ENCODE measurements at places on chromosomes 1 and 21. TPM values are rescaled to one million over a fixed set of nuclear protein-coding genes. Genes with fewer than 3 reads are reported as not detected.

DNA sequence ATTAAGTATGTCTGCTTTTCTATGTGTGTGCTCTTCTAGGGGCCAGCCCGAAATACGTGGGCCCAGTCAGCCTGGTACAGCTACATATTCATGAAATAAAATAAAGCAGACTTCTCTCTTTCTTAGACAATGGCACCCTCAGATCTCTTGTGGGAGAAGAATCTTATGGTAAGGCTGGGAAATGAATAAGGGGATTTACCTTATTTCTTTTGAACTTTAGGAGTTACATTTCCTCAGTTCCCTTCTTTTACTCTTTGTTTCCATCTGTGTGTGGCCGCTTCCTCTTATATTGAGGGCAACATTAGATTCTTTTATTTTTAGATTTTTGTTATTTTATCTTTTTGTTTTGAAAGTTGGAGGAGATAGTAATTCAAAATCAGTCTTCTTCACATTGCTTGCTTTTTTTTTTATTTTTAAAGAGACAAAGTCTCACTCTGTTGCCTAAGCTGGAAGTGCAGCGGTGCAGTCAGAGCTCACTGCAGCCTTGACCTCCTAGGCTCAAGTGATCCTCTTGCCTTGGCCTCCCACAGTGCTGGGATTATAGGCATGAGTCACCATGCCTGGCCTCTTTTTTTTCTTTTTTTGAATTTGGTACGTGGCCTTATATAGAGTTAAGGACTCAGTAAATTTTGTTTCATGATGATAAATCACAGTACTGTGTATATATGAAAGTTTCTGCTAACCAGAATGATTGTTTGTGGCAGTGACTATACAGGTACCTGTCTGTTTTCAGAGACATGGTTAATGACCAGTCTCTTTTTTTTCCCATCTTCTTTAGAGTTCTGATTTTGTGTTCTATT is 9.1 kb downstream of the LAMC1 start:
- H3K4me1 ChIP-seq, result no peaks in the 10 kb centered on the region
- H3K27me3 ChIP-seq, result peaks cover 5% of the 10 kb centered on the region
- H3K4me3 ChIP-seq, result no peak overlapping the region
- no peak for DNase-seq
- H3K27ac ChIP-seq, result no peak overlapping the region

DNA sequence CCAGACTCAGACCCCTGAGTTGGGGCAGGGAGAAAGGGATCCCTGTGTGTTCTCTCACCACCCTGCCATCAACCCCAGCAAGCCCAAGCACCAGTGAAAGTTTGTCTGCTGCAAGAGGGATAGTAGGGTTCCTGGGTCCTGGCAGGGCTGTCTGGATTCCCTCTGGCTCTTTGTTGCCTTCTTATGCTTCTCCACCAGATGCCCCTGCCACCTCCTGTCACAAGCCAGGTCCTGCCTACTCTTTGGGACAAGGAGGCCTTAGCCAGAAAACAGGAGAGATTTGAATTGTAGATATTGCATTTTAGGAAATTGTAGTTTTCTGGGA is 21.7 kb downstream of the UBE2T start:
- H3K4me1 ChIP-seq, result peaks cover 2% of the 10 kb centered on the region
- H3K27me3 ChIP-seq, result peaks cover 7% of the 10 kb centered on the region
- no peak overlapping the region for H3K4me3 ChIP-seq
- peaks cover 13% of the 10 kb centered on the region for H3K36me3 ChIP-seq
- DNase-seq, result no peak

GRCh38 chr1:219130366-219130935 is 43.2 kb upstream of the LYPLAL1 start:
- DNase-seq, result no peak
- H3K27ac ChIP-seq, result no peak overlapping the region
- H3K4me1 ChIP-seq, result no peaks in the 10 kb centered on the region
- H3K27me3 ChIP-seq, result peaks cover 1% of the 10 kb centered on the region

The CYP4A11 gene
- not detected for polyA plus RNA-seq

DNA sequence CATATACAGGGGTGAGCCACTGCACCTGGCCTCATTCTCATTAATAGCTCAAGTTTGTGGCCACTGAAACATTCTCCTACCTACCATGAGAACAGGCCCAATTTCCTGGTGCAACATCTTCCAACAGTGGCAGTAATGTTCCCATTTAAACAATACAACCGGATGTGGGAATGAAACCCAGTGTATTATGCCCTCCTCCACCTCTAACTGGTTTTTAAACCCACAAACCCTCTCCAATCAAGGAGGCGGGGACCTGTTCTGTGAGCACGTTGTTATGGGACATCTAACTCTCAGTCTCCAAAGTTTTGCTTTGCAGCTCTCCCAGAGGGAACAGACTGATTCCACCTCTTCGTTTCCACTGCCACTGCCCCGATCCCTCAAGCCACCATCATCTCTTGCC is 2.6 kb downstream of the CTNNBIP1 start:
- H3K4me1 ChIP-seq, result peaks cover 72% of the 10 kb centered on the region
- no peak overlapping the region for H3K27ac ChIP-seq
- no peak for DNase-seq
- H3K4me3 ChIP-seq, result peak overlapping the region; percentile 65

DNA sequence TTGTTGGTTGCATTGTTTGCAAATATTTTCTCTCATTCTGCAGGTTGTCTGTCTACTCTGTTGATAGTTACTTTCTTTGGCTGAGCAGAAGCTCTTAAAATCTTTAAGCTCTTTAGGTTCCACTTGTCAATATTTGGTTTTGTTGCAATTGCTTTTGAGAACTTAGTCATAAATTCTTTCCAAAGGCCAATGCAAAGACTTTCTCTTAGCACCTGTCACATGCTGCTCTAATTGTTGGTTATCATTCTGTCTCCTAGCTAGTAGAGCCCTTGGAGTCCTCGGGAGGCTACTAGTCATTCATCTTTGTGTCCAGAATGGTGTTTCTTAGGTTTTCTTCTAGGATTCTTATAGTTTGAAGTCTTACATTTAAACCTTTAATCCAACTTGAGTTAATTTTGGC is 312.7 kb upstream of the PROX1 start:
- DNase-seq, result no peak
- no peak overlapping the region for H3K4me3 ChIP-seq
- H3K4me1 ChIP-seq, result no peaks in the 10 kb centered on the region
- H3K27me3 ChIP-seq, result peaks cover 3% of the 10 kb centered on the region
- H3K27ac ChIP-seq, result no peak overlapping the region

DNA sequence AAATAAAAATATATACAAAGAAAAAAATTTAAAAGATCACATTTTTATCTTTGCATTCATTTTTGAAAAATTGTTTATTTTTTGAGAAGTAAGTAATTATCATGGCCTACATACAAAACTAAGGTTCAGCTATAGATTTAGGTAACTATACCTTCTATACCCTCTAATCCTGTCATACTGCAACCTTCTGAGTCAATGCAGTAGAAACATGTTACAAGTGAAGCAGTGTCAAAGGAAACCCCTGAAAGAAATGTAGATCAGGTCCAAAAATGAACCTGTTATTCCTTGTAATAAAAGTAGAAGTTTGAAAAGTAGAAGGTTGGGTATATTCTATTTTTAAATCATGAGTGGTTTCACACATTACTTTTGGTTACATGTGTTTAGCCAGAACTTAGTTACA is 51.3 kb downstream of the PTGS2 start:
- DNase-seq, result no peak
- no peak overlapping the region for H3K27ac ChIP-seq
- no peaks in the 10 kb centered on the region for H3K27me3 ChIP-seq
- H3K36me3 ChIP-seq, result no peaks in the 10 kb centered on the region
- peaks cover 7% of the 10 kb centered on the region for H3K4me1 ChIP-seq
- H3K4me3 ChIP-seq, result no peak overlapping the region

GRCh38 chr1:201329286-201329685 is 46.0 kb downstream of the PKP1 start:
- peaks cover 3% of the 10 kb centered on the region for H3K27me3 ChIP-seq
- no peaks in the 10 kb centered on the region for H3K4me1 ChIP-seq
- no peaks in the 10 kb centered on the region for H3K36me3 ChIP-seq
- H3K27ac ChIP-seq, result no peak overlapping the region
- DNase-seq, result no peak

DNA sequence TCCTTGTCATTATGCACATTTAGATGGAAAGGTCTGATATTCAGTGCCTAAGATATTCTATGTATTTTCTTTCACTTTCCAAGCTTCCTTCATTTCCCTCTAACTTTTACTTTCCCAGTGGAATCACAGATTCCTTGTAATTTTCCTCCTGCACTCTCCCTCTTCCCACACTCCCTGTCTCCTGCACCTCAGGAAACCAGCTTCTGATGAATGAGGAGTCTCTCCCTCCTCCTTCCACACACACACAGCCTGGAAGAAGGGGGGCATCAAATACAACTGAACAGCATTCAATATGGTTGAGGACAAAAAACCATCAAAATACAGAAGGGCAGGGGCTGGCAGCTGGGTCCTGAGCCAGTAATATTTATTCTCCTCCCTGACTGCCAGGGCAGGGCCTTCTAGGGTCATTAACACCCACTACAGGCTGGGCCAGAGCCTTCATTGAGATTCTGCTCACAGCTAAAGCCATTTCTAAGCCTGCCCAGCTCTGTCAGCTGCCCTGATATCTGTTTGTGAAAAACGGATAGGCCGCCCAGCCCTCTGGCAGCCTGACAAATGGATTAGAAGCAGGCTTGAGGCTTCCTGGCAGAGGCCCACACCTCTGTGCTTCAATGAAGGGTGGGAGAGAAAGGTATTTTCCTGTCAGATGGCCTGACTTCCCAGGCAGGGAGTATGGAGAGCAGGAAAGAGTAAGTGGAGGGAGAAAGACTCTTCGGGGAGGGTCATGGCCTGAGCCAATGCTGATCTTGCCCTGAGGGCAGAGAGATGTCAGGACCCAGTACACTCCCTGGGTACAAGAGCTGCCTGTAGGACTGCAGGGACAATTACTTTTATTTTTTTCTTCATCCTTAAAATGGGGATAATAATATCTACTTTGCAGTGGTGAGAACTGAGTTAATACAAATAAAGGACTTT is 138.9 kb upstream of the SPATA6 start:
- H3K4me3 ChIP-seq, result no peak overlapping the region
- H3K27me3 ChIP-seq, result peaks cover 2% of the 10 kb centered on the region
- H3K27ac ChIP-seq, result no peak overlapping the region

- no peak overlapping the region for H3K4me3 ChIP-seq
- no peak overlapping the region for H3K27ac ChIP-seq
- H3K36me3 ChIP-seq, result peaks cover 19% of the 10 kb centered on the region
Observed at GRCh38 chr21:31181082-31181750, 142.9 kb upstream of the KRTAP19-8 start.

GRCh38 chr1:36135330-36135667 is 10.3 kb upstream of the COL8A2 start:
- H3K27ac ChIP-seq, result no peak overlapping the region
- DNase-seq, result no peak
- H3K36me3 ChIP-seq, result peaks cover 5% of the 10 kb centered on the region
- H3K4me1 ChIP-seq, result peaks cover 10% of the 10 kb centered on the region
- H3K27me3 ChIP-seq, result no peaks in the 10 kb centered on the region

DNA sequence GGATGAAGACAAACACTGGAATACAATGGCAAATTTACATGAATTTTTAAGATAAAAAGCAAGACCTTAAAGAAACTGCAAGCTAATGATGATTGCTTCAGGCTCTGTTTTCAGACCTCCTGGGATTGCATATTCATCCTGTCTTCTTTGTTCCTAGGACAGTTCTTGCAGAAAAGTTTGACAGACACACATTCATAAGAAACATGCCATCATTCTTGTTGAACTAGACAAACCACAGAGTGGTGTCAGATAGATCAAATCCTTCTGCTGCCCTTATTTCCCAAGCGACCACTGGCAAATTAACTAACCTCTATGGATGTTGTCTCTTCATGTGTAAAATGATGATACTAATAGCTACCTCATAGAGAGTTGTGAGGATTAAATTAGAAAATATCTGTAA is 181.3 kb downstream of the KCTD3 start:
- no peak overlapping the region for H3K27ac ChIP-seq
- no peak overlapping the region for H3K4me3 ChIP-seq
- H3K36me3 ChIP-seq, result no peaks in the 10 kb centered on the region
- H3K4me1 ChIP-seq, result no peaks in the 10 kb centered on the region

- no peak overlapping the region for H3K27ac ChIP-seq
- peaks cover 6% of the 10 kb centered on the region for H3K4me1 ChIP-seq
- no peak overlapping the region for H3K4me3 ChIP-seq
- H3K27me3 ChIP-seq, result no peaks in the 10 kb centered on the region
- peaks cover 3% of the 10 kb centered on the region for H3K36me3 ChIP-seq
Observed at GRCh38 chr1:54955359-54955758, 25.1 kb upstream of the TMEM61 start.

The CD48 gene
- polyA plus RNA-seq, result 229 TPM

DNA sequence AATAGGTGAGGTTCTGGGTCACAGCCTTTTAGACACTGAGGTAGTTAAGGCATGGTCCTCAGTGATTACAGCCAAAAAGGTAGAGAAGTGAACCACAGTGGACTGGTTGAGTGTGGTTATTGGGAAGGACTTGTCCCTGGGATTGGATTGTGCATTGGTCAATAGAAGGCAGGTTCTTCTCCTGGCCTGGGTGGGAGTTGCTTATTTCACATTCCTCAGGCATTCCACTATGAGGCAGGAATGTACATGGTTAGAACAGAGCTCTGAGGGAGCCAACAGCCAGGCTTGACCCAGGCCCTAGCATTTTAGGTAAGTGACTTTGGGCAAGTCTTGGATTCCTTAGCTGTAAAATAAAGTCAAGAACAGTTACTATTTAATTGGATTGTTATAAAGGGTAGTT is 97.9 kb upstream of the MARK1 start:
- H3K27ac ChIP-seq, result no peak overlapping the region
- no peak for DNase-seq
- no peak overlapping the region for H3K4me3 ChIP-seq
- H3K36me3 ChIP-seq, result no peaks in the 10 kb centered on the region

DNA sequence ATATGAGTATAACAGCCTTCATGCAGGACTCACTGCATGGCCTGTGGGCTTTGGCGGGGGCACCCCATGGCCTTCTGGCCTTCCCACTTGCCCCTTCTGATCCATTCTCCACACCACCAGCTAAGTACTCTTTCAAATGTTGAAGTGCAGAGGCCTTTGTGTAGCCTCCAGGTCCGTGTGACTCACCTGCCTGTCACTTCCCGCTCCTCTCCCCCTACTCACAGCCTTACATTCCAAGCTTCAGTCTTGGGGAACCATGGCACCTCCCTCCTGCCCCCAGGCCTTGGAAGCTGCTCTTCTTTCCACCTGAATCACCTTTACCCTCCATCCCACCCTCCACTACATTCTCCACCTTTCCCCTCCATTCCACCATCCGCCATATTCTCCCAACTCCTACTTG is 69.6 kb downstream of the PGM1 start:
- no peaks in the 10 kb centered on the region for H3K4me1 ChIP-seq
- no peak for DNase-seq
- H3K4me3 ChIP-seq, result no peak overlapping the region
- no peak overlapping the region for H3K27ac ChIP-seq
- peaks cover 42% of the 10 kb centered on the region for H3K36me3 ChIP-seq
- no peaks in the 10 kb centered on the region for H3K27me3 ChIP-seq

- peaks cover 5% of the 10 kb centered on the region for H3K36me3 ChIP-seq
- H3K27ac ChIP-seq, result no peak overlapping the region
- no peaks in the 10 kb centered on the region for H3K4me1 ChIP-seq
- H3K27me3 ChIP-seq, result peaks cover 2% of the 10 kb centered on the region
- no peak overlapping the region for H3K4me3 ChIP-seq
- DNase-seq, result no peak
Observed at GRCh38 chr21:34280959-34281358, 82.8 kb upstream of the KCNE2 start.

- H3K4me3 ChIP-seq, result no peak overlapping the region
- H3K36me3 ChIP-seq, result peaks cover 7% of the 10 kb centered on the region
- H3K27ac ChIP-seq, result no peak overlapping the region
- no peaks in the 10 kb centered on the region for H3K4me1 ChIP-seq
- DNase-seq, result no peak
Observed at GRCh38 chr1:226233293-226233692, 9.8 kb downstream of the MIXL1 start.
